GM23248 (cell line): ENCODE measurements at places on chromosomes 4 and X. TPM values are rescaled to one million over a fixed set of nuclear protein-coding genes. Genes with fewer than 3 reads are reported as not detected.

AIFM1 gene
- total RNA-seq: 14.4 and 14.6 TPM in 2 replicates

CLCN4 gene
- total RNA-seq: 0.89 and 0.97 TPM in 2 replicates

PDGFC gene
- 64.4 and 84.0 TPM in 2 replicates for total RNA-seq

PTTG2 gene
- not detected in 2 replicates for total RNA-seq

KLKB1 gene
- not detected in 2 replicates for total RNA-seq

FABP2 gene
- total RNA-seq: not detected in 2 replicates

LGI2 gene
- not detected in 2 replicates for total RNA-seq

S100P gene
- 0.38 TPM in 1 of 2 replicates, not detected in the other for total RNA-seq

DNA sequence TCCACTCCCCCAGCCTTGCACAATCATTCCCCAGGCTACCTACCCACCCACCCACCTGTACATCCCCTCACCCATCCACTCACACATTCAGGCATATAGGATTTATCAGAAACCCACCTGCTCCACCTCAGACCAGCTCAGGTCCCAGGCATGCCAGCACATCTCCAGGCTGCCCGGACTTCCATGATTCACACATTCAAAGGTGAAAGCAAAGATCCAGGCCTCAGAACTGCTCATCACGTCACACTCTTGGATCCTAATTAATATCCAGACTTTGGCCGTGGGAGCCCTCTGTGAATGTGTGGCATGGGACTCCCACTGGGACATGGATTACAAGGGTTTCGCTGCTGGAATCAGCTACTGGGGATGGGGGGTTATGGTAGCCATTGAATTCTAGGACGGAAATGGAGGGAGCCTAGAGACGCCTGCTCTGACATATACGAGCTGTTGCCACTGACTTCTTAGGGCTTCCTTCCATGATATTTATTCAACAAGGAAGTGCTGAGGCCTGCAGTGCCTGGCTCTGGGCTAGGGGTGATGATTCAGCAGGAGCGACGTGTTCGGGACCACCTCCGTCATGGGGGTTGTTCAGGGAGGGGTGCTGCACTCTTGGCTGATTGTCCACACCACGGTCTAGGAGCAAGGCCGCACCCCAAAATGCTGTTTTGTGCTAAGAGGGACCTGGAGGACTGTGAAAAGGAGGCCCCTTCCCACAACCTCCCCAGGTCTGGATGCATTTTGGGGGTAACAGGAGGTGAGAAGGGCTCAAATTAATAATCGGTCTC, 56.9 kb upstream of the ADRA2C start:
- DNase-seq: no peak

- DNase-seq: peak; percentile 12
These were observed 125.0 kb downstream of the ARHGAP6 start for GRCh38 chrX:11540532-11541377.

DNA sequence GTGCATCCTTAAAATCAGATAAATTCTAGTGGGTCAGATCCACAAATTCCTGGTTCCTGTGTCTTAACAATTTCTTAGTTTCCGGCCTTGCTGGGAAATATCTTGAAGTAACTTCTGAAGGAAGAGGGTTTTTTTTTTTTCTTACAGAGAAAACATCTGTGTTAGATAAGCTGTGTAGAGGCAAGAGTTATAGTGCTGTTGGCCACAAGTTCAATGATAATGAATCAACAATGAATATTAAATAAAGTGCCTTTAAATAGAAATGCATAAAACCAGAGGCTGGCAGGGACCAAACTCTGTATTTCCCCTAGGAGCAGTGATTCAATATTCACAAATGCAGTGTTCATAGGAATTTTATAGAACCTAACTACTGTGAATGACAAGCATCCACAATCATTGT, 711.9 kb upstream of the ATOH1 start:
- no peak for DNase-seq

DNA sequence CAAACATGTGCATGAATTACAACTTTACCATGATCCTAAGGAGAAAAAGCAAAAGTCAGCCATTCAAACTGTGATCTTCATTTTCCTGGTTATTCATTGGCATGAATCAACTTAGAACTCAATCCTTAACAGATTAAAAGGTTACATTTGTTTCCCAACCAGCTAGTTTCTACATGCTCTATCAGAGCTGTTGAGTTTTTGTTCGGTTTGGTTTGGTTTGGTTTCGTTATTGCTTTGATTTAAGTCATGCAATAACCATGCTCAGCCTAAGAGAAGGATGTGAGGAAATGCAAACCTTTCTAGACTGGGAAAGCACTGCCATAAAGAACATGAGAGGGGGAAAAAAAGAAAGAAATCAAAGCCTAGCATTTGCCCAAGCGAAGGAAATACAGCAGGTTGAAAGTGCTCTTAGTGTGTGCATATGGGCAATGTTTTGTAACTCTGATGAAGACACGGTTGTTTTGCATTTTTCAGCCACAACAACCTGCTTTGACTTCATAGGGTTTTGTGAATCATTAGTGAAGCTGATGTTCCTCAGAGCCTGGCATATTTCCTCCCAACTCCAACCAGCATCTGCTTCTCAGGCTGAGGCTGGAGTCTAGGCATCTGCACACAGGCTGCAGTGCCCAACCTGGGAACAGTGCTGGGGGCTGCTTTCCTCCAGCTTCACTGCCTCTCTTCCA, 234.3 kb downstream of the ZNF674 start:
- peak; percentile 33 for DNase-seq

DNA sequence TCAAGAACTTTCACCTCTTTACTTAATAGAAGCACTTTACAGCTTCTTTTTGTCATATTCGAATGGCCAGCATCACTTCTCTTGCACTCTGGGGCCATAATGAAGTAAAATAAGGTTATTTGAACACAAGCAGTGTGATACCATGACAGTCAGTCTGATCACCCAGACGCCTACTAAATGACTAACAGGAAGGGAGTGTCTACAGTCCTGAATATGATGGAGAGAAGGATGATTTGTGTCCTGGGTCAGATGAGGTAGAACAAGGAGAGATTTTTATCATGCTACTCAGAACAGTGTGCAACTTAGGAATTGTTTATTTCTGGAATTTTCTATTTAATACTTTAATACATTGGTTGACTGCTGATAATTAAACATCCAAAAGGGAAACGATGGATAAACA, 284.2 kb upstream of the F9 start:
- peak; percentile 45 for DNase-seq

DNA sequence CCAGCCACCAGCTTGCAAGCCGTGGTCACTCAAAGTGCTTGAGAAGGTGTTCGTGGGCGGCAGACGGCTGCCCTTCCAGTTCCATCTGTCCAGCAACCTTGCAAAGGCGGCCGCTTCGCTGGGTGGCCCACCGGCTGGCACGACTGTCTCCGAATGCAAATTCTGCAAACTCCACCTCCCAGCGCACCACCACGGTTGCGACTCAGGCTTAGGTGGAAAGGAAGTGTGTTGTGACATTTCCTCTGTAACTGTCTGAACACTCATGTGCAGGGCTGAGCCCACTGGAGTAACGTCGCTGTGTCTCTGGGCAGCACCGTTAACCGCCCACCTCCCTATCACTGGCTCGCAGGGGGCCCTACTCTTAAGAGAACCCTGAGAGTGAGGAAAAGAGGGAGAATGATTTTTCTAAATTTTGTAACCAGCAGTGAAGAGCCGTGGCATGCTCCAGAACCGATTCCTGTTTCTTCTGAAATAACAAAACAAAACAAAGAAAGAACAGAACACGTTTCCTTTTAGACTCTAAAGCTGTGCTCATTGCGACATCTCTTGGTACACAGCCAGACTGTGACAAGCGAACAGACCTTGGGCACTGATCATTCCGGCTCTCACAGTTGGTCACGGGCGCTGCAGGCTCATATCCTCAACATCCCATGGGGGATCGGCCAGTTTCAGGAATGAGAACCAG, at the start of gene P2RY8:
Gene P2RY8, minus strand, starts transcription at position 155 of the 685 bp plus-strand sequence. CDS start 70,627 bp downstream, outside the sequence.
- DNase-seq: peak; percentile 40

DNA sequence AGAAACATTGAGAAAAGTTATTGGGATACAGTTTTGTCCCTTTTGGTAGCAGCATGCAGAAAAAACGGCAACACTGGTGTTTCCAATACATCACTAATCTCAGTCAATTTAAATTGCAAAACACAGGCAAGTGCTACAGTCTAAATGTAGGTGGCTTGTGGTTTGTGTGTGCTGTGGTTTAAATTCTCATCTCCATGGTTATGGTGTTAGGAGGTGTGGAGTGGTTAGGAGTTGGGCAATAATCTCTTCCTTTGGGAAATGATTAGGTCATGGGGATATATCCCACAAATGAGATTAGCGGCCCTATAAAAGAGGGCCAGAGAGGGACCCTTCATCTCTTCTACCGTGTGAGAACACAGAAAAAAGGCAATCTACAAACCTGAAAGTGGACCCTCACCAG, 1344.3 kb downstream of the ADGRL3 start:
- DNase-seq: no peak

- DNase-seq: no peak
These were observed 12.2 kb upstream of the TMPRSS11F start for GRCh38 chr4:68141852-68142251.

- no peak for DNase-seq
These were observed 1492.5 kb upstream of the PABPC4L start for GRCh38 chr4:135694066-135694465.

- peak; percentile 11 for DNase-seq
These were observed 75.2 kb upstream of the NUDT6 start for GRCh38 chr4:122997463-122998101.
